SJCRH30 (cell line): ENCODE measurements at places on chromosomes 3 and 15. TPM values are rescaled to one million over a fixed set of nuclear protein-coding genes. Genes with fewer than 3 reads are reported as not detected.

GUCA1C gene
- not detected in 2 replicates for total RNA-seq

ACP3 gene
- total RNA-seq, result not detected in 2 replicates

CAMKV gene
- total RNA-seq, result not detected in 2 replicates

PTH1R gene
- 6.6 and 6.7 TPM in 2 replicates for total RNA-seq

ERICH6 gene
- not detected in 2 replicates for total RNA-seq

SNUPN gene
- total RNA-seq, result 23.5 and 26.5 TPM in 2 replicates

LOXL1 gene
- total RNA-seq, result 31.3 and 33.3 TPM in 2 replicates

TMCO5A gene
- not detected in 2 replicates for total RNA-seq

DNA sequence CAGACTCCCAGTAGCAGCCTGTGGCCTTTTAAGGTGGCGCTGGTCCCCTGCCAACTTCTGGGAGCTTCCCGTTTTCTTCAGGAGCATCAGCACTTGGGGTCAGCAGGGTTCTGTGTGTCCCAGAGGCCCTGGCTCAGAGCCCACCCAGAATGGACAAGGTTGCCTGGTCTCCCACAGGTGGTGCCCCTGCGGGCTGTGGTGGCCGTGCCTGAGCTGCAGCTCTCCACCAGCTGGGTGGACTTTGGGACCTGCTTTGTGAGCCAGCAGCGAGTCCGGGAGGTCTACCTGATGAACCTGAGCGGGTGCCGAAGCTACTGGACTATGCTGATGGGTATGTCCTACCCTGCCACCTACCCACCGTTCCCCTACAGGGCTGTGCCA lies 15.5 kb downstream of the ACAA1 start:
- no peaks in the 10 kb centered on the region for H3K36me3 ChIP-seq
- no peaks in the 10 kb centered on the region for H3K4me1 ChIP-seq
- no peak overlapping the region for H3K4me3 ChIP-seq
- DNase-seq, result no peak
- no peaks in the 10 kb centered on the region for H3K27me3 ChIP-seq

DNA sequence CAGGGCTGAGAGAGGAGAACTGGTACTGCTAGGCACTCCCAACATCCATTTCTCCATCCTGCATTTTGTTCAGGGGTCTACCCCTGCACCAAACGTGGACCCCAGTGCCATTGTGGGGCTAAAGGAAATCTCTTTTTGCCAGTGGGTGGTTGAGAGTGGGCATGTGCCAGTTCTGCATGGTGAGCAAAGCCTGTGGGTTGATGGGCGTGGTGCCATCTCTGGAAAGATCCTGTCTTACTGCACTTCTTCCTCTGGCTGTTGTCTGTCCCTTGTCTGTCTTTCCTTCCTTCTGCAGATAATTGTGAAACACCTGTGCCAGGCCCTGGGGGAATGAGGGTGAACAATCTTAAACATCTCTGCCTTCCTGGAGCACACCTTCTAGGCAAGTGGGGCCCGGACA lies 1.4 kb upstream of the RARRES1 start:
- no peaks in the 10 kb centered on the region for H3K4me1 ChIP-seq
- no peak overlapping the region for H3K4me3 ChIP-seq
- no peak for DNase-seq

- H3K36me3 ChIP-seq, result peaks cover 17% of the 10 kb centered on the region
- peak overlapping the region; percentile 98 for H3K27ac ChIP-seq
- peak overlapping the region; percentile 96 for H3K4me3 ChIP-seq
These were observed 966 bp upstream of the PKM start for GRCh38 chr15:72231833-72232478.

DNA sequence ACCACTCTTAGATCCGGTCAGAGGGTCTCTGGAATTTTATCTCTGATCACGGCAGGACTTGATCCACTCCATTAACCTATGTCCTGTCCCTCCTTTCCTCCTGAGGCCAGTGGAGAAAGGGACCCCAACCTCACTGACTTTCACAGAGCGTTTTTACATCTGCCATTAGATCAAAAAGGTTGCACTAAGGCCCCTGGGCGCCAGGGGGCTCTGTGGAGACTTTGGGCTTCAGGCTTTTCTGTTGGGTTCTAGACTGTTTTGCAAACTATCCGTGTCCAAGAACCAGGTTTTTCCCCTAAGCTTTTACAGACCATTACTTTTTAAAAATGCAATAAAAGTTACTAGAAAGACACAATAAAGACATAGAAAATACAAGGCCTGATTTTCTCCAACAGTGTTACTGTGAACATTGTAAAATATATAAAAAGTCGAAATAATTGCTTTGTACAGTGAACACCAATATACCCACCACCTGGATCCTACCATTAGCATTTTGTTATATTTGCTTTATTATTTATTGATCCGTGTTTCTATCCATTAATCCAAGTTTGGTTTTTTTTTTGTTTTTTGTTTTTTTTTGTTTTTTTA lies 159.7 kb downstream of the POLR2M start:
- H3K4me3 ChIP-seq, result no peak overlapping the region
- H3K36me3 ChIP-seq, result no peaks in the 10 kb centered on the region
- no peaks in the 10 kb centered on the region for H3K27me3 ChIP-seq
- DNase-seq, result peak; percentile 87
- no peak overlapping the region for H3K27ac ChIP-seq

DNA sequence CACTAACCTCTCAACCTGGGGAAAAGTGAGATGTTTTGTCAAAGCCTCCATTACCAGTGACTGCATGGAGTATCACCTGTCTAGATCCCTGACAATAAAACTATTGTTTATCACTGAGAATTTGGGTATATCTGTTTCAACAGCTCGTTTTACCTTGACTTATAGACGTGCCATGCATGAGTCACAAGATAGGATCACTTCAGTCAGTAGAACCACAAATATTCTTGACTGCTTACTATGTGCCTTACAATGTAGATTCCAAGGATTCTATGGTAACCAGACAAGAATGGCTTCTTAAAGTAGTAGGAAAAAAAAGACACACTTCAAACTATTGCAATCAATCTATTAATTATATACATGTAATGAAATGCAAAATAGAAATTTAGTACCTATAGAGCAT lies 55.7 kb upstream of the GRM7 start:
- H3K4me3 ChIP-seq, result no peak overlapping the region
- no peaks in the 10 kb centered on the region for H3K36me3 ChIP-seq
- DNase-seq, result no peak
- H3K4me1 ChIP-seq, result no peaks in the 10 kb centered on the region

DNA sequence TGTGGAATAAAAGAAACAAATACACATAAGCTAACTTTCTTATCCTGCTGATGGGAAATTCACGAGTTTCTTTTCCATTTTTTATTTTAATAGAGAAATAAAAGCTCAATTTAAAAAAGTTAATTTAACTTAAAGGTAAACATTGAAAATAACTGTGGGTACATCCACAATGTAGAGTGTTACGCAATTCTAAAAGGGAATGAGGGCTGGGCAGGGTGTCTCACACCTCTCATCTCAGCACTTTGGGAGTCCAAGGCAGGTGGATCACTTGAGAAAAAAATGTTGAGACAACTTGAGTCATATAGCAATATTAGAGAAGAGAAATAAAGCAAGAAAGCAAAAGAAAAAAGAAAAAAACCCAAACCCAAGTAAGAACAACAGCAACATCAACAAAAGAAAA lies 207.0 kb downstream of the DIPK2A start:
- H3K36me3 ChIP-seq, result no peaks in the 10 kb centered on the region
- no peak for DNase-seq
- H3K4me3 ChIP-seq, result no peak overlapping the region
- H3K4me1 ChIP-seq, result no peaks in the 10 kb centered on the region

GRCh38 chr3:68664276-68664675 lies 268.1 kb downstream of the TAFA4 start:
- H3K27me3 ChIP-seq, result no peaks in the 10 kb centered on the region
- no peak overlapping the region for H3K4me3 ChIP-seq
- H3K27ac ChIP-seq, result no peak overlapping the region
- H3K4me1 ChIP-seq, result no peaks in the 10 kb centered on the region

DNA sequence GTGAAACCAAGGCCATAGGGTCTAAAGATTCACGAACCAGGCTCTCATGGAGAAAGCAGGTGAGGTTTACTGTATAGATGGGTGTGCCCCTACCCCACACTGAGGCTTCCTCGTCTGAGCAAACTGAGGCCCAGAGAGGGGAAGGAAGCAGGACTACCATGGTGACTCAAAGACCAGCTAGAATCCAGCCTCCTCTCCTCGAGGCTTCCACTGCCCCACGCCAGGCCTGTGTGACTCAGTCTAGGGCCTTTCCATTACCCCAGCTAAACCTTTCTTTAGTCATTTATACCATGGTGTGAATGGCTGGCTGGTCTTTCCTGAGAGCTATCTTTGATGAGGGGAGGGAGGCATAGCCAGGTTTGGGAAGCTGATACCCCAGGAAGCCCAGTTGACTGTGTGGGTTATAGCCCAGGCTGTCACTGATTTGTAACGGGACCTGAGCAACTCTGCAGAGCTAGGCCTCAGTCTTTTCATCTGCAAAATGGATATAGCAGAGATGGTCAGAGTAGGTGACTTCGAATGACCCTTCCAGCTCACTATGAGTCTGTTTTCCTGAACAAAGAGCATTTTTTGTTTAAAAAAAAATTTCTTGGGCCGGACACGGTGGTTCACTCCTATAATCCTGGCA lies 3.0 kb upstream of the RHO start:
- no peaks in the 10 kb centered on the region for H3K4me1 ChIP-seq
- H3K27ac ChIP-seq, result no peak overlapping the region
- H3K27me3 ChIP-seq, result no peaks in the 10 kb centered on the region
- no peak overlapping the region for H3K4me3 ChIP-seq
- no peaks in the 10 kb centered on the region for H3K36me3 ChIP-seq

DNA sequence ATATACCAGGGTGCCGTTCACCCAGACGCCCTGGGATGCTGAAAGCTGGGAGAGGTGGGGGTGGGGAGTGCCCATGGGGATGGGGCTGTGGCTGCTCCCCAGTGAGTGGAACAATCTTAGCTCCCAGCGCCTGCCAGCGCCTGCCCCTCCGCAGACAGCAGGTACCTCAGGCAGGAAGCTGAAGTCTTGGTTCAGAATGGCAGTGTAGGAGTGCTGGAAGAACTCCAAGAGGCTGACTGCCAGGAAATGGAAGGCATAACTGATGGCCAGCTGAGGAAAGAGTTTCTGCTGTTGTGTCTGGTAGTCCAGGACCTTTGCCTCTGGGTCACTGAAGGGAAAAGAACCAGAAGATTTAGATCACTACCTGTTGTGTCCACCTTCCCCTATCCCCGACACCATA lies 8.4 kb downstream of the ACOX2 start:
- H3K27me3 ChIP-seq, result no peaks in the 10 kb centered on the region
- H3K4me3 ChIP-seq, result no peak overlapping the region
- DNase-seq, result no peak
- H3K4me1 ChIP-seq, result no peaks in the 10 kb centered on the region

DNA sequence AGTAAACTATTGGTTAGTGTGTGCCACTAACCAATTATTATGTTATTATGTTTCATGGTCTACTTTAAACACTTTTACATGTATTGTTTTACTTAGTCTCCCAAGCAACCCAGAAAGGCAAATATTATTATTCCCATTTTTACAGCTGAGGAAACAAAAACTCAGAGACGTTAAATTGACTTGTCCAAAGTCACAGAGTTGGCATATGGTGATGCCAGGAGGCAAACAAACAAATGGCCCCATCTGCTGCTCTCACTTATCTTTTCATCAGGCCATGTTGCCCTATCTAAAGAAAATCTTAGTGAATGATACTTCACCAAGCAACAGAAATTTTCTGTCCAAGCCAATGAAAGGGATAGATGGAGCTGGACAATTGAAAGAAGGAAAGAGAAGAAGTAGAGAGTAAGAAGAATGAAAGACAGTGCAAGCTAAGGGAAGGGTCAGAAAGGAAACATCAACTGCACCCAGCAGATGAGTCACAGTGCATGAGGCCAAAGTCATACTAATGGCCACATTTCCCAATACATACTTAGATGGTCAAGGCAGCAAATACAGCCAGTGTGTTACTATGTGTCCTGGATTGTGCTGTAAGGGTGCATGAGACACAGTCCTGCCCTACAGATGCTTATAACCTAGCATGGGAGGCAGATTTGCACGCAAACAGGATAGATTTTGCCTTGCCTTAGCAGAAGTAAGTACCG lies 266.9 kb downstream of the KCNMB2 start:
- no peaks in the 10 kb centered on the region for H3K36me3 ChIP-seq
- H3K27ac ChIP-seq, result no peak overlapping the region
- H3K27me3 ChIP-seq, result no peaks in the 10 kb centered on the region

DNA sequence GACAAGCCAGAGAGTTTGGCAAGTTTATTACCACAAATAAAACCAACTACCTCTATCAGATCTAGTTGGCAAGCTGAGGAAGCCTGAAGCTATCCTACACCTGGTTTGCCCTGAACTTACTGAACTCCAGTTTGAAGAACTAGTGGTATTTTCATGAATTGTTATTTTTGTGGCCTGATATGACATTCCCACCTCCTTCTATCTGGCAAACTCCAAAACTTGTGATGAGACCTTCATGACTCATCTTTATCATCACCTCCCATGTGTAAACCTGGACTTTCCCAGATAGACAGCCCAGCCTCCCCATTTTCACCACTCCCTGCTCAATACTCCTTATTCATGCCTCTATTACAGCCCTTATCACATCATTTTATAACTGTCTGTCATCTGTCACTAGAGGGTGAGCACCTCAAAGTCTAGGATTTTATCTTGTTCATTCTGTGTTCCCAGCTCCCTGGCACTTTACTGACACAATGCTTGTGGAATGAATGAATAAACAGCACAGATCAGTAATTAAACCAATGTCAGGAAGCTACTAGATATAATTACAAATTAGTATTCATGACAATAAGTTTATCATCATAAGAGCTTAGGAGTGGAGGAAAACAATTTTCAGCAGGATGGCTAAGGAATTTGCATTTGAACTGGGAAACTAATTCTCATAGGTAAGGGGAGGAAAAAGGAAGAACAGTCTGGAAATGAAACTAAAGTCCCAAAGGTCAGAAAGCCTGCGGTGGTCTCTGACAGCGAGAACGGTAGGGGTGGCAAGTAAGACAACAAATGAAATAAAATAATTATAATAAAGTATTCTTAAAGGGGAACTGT lies 13.2 kb upstream of the TRANK1 start:
- no peak overlapping the region for H3K27ac ChIP-seq
- H3K4me1 ChIP-seq, result no peaks in the 10 kb centered on the region
- H3K27me3 ChIP-seq, result no peaks in the 10 kb centered on the region
- peak overlapping the region; percentile 24 for H3K4me3 ChIP-seq
- no peaks in the 10 kb centered on the region for H3K36me3 ChIP-seq

GRCh38 chr3:24437326-24437725 lies 57.3 kb downstream of the THRB start:
- DNase-seq, result no peak
- H3K4me3 ChIP-seq, result no peak overlapping the region
- H3K4me1 ChIP-seq, result no peaks in the 10 kb centered on the region
- no peaks in the 10 kb centered on the region for H3K36me3 ChIP-seq
- H3K27me3 ChIP-seq, result peaks cover 3% of the 10 kb centered on the region; the same call in 1 of the 2 replicates
- no peak overlapping the region for H3K27ac ChIP-seq

GRCh38 chr3:188686324-188686723 lies 485.4 kb upstream of the TPRG1 start:
- DNase-seq, result no peak

- H3K27me3 ChIP-seq, result no peaks in the 10 kb centered on the region; the same call in 1 of the 2 replicates
- H3K4me3 ChIP-seq, result no peak overlapping the region
These were observed 7.3 kb upstream of the EHD4 start for GRCh38 chr15:41979493-41980266.
